ENCODE measurements at places on chromosomes 7 and 10. TPM values are rescaled to one million over a fixed set of nuclear protein-coding genes. Genes with fewer than 3 reads are reported as not detected.

DNA sequence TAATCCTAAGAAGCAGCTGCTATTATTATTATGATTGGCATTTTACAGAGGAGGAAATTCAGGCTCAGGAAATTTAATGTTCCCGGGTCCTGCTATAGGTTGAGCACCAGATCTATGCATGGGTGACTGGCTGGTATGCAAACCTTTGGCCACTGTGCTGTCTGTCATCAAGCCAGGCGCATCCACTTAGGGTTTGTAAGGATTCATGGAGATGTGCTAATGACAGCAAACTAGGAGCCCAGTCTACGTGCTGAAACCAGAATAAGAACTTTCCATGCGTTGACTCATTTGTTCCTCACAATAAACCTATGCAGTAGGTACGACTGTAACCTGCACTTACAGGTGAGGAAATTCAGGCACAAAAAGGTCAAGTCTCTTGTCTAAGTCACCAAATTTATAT is 64.5 kb upstream of the ZMIZ1 start:
- no peaks in the 10 kb centered on the region for H3K4me1 ChIP-seq
- peaks cover 7% of the 10 kb centered on the region for H3K36me3 ChIP-seq
- H3K27ac ChIP-seq, result no peak overlapping the region

Gene LIPF
- not detected for total RNA-seq

Gene PDZD7
- total RNA-seq, result 0.58 TPM

DNA sequence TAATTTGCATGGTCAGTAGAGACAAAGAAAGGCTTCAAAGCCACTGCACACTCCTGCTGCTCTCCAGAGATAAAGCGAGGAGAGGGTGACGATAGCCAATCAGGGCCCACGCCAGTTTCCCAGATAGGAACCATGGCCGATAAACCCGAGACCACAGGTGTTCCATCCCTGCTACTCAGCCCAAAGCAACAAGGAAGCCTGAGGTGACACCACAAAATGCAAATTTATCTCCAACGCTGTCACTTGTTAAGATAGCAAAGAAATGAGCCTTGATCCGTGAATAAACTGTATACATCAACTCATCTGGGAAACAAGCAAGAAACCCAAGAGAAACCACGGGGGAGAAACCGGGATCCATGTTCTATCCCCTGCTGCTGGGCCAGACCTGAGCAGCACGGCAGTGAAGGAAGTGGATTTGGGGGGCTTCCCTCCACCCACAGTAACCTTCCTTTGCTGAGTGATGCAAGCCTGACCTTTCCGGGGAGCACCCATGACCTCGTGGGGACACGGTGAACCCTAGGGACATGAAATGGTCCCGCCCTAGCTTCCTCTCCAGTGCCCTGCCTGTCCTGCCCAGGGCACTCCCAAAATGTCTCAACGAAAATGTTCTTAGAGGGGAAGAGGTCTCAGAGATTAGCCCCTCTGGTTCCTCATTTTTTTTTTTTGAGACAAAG is 164.6 kb downstream of the PTPRN2 start:
- H3K4me3 ChIP-seq, result no peak overlapping the region
- peaks cover 5% of the 10 kb centered on the region for H3K36me3 ChIP-seq
- H3K27me3 ChIP-seq, result no peaks in the 10 kb centered on the region
- no peak overlapping the region for H3K27ac ChIP-seq
- no peak for DNase-seq

Gene SHH
- total RNA-seq, result not detected

Gene DNAJB6
- total RNA-seq, result 110 TPM

DNA sequence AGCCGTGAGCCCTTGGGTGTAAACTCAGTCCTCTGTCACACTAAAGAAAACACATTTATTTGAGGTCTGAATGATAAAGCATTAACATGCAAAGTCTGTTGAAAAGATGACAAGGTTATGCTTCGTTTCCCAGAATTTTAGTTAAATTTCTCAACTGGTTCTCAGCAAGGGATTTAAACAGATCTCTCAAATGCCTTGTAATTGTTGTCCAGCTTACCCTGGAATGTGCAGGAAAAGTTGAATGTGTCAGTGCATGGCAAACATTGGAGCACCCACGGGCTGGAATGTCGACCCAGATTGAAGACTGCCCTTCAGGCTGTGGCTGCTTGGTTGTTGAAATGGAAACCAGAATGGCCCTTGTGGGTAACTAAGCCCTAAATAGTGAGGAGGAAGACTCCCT is 191.8 kb downstream of the TRIL start:
- H3K4me3 ChIP-seq, result no peak overlapping the region
- DNase-seq, result no peak
- no peak overlapping the region for H3K27ac ChIP-seq
- no peaks in the 10 kb centered on the region for H3K36me3 ChIP-seq
- peaks cover 14% of the 10 kb centered on the region for H3K4me1 ChIP-seq
- H3K27me3 ChIP-seq, result no peaks in the 10 kb centered on the region

- H3K27me3 ChIP-seq, result no peaks in the 10 kb centered on the region
- peaks cover 34% of the 10 kb centered on the region for H3K36me3 ChIP-seq
- peaks cover 28% of the 10 kb centered on the region for H3K4me1 ChIP-seq
- H3K4me3 ChIP-seq, result no peak overlapping the region
- no peak overlapping the region for H3K27ac ChIP-seq
Measured at GRCh38 chr10:101038484-101038883, 7.5 kb downstream of the SFXN3 start.

DNA sequence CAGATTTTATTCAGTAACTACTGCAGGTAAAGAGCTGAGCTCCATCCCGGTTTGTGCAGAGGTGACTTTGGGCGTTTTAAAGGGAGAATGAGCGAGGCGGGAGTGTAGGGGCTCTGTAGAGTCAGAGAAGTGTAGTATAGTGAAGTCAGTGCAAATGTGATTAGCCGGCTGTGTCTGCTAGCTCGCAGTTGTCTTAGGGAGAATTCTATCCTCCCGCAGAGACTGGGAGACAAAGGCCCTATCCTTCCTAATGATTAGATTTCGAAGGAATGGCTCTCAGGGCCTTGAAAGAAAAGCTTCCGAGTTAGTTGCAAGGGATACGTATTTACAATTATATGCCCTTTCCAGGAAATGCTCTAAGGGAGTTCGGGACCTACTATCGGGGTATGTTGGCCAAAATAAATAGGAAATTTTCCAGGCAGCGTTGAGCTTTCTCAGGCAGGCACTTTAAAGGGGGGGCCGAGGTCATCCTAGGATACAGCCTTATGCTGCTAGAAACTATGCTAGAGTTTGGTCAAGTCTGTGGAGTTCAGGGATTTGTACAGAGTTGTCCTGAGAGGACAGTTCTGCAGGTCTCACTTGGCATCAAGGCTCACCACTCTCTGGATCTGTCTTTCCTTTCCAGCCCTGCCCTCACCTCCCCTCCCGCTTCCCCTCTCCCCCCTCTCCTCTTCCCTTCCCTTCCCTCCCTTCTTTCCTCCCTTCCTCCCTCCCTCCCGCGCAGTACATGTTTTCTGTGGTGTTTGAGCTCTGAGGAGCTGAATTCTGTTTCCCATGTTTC is 825 bp downstream of the MRPL32 start:
- peak overlapping the region; percentile 99 for H3K27ac ChIP-seq
- H3K27me3 ChIP-seq, result no peaks in the 10 kb centered on the region
- H3K36me3 ChIP-seq, result peaks cover 32% of the 10 kb centered on the region
- H3K4me3 ChIP-seq, result peak overlapping the region; percentile 100

Gene FKBP9
- 111 TPM for total RNA-seq

- H3K27ac ChIP-seq, result no peak overlapping the region
- H3K27me3 ChIP-seq, result no peaks in the 10 kb centered on the region
- DNase-seq, result no peak
- no peak overlapping the region for H3K4me3 ChIP-seq
- H3K36me3 ChIP-seq, result no peaks in the 10 kb centered on the region
Measured at GRCh38 chr10:31095677-31096560, 64.3 kb upstream of the ZNF438 start.

- no peaks in the 10 kb centered on the region for H3K4me1 ChIP-seq
- H3K36me3 ChIP-seq, result no peaks in the 10 kb centered on the region
Measured at GRCh38 chr10:58746474-58747185, 234.0 kb downstream of the BICC1 start.

DNA sequence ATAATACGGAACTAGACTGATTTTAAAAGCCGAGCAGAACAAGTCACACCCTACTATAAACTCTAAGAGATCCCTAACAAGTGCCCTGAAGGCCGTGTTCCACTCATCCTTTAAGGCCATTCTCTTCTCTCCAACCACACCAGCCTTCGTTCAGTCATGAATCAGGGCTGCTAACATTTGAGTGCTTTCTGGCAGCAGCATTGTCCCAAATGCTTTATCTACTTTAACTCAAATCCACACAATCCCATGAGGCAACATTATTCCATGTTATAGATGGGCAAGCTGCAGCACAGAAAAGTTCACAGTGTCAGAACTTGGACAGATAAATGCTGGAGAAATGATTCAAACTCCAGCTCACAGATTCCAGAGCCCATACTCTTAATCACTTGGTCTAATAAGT is 73.5 kb downstream of the MALSU1 start:
- no peak overlapping the region for H3K4me3 ChIP-seq
- H3K4me1 ChIP-seq, result peaks cover 23% of the 10 kb centered on the region
- no peak for DNase-seq
- H3K27me3 ChIP-seq, result no peaks in the 10 kb centered on the region
- no peaks in the 10 kb centered on the region for H3K36me3 ChIP-seq

GRCh38 chr10:30822693-30823465 is 193.3 kb upstream of the LYZL2 start:
- H3K36me3 ChIP-seq, result no peaks in the 10 kb centered on the region
- no peak overlapping the region for H3K27ac ChIP-seq
- no peaks in the 10 kb centered on the region for H3K27me3 ChIP-seq
- H3K4me3 ChIP-seq, result no peak overlapping the region
- no peaks in the 10 kb centered on the region for H3K4me1 ChIP-seq

Gene HOXA5
- 7.4 TPM for total RNA-seq

DNA sequence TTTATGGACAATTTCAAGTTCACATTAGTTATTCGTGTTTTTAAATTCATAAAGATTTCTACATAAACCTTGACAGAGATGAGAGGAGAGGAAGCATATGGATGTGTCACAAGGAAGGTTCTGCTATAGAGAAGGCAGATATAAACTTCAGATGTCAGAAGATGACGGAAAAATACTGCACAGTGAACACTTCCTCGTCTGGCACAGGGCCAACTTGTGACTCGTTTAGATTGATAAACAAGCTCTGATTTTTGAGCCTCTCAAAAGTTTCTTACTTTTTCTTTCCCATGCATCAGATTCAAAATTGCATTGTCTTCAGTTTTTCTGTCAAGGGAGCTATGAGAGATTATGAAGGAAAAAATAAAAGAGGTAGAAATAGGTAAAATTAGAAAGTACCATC is 156.4 kb upstream of the MINDY3 start:
- no peak overlapping the region for H3K4me3 ChIP-seq
- H3K36me3 ChIP-seq, result no peaks in the 10 kb centered on the region
- H3K27me3 ChIP-seq, result peaks cover 13% of the 10 kb centered on the region
- H3K4me1 ChIP-seq, result no peaks in the 10 kb centered on the region
- no peak overlapping the region for H3K27ac ChIP-seq
- no peak for DNase-seq

GRCh38 chr7:111821046-111821445 is 258.8 kb upstream of the IMMP2L start:
- no peaks in the 10 kb centered on the region for H3K4me1 ChIP-seq
- H3K27ac ChIP-seq, result no peak overlapping the region
- H3K4me3 ChIP-seq, result no peak overlapping the region

Gene OPTN
- total RNA-seq, result 79.6 TPM

Gene CHAT
- not detected for total RNA-seq

Gene ZCCHC24
- 2.8 TPM for total RNA-seq

GRCh38 chr7:45583296-45583695 is 9.1 kb downstream of the ADCY1 start:
- H3K27me3 ChIP-seq, result peaks cover 19% of the 10 kb centered on the region
- H3K27ac ChIP-seq, result no peak overlapping the region
- DNase-seq, result no peak

DNA sequence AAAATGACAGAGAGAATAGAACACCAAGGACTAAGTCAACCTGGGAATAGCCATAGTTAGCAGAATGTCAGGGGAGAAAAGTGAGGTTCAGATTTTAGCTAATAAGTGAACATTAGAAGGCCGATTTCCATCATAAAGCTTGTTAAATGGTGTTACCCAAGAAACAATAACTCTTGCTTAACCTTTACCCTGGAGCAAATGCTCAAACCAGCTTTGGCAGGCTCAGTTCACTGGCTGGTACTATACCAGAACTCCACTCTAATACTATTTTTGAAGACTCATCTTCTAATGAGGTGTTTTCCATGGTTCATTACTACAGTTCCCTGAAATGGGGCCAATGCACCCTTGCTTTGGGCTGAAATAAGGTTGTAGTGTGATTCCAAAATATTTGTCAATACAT is 61.3 kb downstream of the RNLS start:
- H3K4me1 ChIP-seq, result peaks cover 30% of the 10 kb centered on the region
- DNase-seq, result peak; percentile 61
- no peaks in the 10 kb centered on the region for H3K27me3 ChIP-seq
- no peak overlapping the region for H3K4me3 ChIP-seq

GRCh38 chr7:17274551-17275245 is 23.8 kb upstream of the AHR start:
- no peak overlapping the region for H3K27ac ChIP-seq
- peak; percentile 17 for DNase-seq
- H3K4me3 ChIP-seq, result no peak overlapping the region
- no peaks in the 10 kb centered on the region for H3K36me3 ChIP-seq

DNA sequence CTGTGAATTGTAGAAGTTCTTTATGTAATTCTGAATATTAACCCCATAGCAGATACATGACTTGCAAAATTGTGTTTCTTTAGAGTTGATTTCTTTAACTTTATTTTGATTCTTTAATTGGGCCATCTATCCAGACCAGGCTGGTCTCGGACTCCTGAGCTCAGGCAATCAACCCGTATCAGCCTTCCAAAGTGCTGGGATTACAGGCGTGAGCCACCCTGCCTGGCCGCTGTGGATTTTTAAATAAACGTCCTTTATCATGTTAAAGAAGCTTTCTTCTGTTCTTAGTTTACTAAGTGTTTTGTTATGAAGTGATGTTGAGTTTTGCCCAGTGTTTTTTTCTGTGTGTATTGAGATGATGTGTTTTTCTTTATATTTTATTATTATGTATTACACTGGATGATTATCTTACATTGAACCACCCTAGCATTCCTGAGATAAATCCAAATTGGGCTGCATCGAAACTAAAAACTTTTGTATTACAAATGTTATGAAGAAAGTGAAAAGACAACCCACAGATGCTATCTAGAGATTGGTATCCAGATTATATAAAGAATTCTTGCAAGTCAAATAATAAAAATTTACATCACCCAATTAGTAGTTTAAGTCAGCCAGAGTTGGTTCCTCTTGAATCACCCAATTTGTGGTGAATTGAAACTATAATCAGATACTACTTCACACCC is 118.1 kb downstream of the TPST1 start:
- H3K27ac ChIP-seq, result no peak overlapping the region
- no peak for DNase-seq
- peaks cover 12% of the 10 kb centered on the region for H3K4me1 ChIP-seq
- no peaks in the 10 kb centered on the region for H3K27me3 ChIP-seq

Gene AHR
- 99.1 TPM for total RNA-seq

Gene CROT
- 6.5 TPM for total RNA-seq

Gene AKR1D1
- not detected for total RNA-seq

Gene CCL24
- not detected for total RNA-seq

All from MCF 10A (cell line).